Activated naive CD8-positive, alpha-beta T cell treated with anti-CD3 and anti-CD28 coated beads, Interleukin-2, amount 50 U/mL, for 16 hours (primary cell): ENCODE measurements at places on chromosomes 16 and 17.

DNA sequence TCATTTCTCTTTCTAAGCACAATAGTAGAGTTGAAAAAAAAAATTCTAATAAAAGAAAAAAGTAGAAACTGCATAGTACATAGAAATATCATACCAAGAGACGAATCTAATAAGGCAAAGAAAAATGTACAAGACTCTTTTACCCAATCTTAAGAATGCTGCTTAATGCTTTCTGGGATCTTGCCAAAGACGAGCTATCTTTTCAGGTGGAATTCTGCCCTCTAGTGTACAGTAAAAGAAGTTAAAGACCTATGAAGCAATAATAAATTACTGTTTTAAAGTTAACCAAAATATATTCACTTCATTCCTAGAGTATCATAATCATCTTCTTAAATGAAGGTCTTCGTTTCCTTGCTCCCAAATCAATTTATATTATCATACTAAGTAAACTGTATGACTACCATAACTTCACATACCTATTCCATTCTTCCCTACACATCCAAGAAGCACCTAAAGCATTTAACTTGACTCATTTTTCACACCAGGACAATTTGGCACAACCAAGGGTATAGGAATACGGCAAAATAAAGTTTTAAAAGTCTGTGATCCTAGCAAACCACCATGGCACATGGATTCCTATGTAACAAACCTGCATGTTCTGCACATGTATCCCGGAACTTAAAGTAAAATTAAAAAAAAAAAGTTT lies 47.7 kb downstream of the CFDP1 start:
- no peak for DNase-seq

- no peak for DNase-seq
Measured at GRCh38 chr17:80844418-80844990, 147.1 kb upstream of the CHMP6 start.

DNA sequence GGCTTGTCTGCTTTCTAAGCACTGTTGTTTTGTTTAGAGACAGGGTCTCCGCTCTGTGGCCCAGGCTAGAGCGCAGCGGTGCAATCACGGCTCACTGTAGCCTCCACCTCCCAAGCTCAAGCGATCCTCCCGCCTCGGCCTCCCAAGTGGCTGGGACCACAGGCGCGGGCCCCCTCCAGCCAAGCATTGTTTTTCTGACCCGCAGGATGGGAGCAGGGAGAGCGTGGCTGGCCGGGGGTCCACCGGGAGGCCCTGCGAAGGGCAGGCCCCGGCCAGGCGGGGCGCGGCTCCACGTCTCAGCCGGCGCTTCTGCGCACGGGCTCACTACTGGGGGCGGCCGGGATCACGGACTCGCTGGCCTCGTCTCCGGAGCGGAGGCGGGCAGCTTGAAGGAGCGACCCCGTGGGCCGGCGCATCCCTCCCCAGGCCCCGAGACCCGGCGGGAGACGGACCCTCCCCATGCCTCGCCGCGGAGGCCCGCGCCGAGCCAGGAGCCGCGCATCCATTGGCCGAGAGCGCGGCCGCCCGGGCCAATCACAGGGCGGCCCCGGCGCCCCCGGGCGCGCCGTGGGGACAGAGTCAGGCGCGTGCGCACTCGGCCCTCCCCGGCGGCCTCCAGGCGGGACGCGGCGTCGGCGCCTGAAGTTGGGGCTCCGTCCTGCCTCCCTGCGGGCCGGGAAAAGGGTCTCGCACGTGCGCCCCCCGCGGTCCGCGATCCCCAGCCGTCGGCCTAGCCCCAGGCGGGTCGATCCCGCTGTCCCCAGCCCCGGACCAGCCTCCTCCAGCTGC lies 24.9 kb downstream of the ACTG1 start:
- peak; percentile 58 for DNase-seq

DNA sequence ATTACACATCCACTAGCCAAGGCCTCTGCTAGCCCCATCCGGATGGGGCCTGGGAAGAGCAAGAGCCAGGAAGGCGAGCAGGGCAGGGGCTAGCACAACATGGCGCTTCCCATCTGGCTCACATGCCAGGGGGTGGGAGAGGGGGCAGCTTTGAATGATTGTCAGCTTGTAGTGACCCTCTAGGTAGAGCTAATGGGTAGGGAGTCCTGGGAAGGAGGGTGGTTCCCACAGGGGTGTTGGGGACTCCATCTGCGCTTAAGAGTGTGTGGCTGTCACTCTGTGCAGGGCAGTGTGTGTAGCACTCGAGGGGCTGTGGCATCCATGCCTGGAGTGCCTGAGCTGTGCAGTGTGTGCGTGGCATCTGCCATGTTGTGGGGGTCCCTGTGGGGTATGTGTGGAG lies 24.5 kb downstream of the ARHGAP23 start:
- DNase-seq: no peak

DNA sequence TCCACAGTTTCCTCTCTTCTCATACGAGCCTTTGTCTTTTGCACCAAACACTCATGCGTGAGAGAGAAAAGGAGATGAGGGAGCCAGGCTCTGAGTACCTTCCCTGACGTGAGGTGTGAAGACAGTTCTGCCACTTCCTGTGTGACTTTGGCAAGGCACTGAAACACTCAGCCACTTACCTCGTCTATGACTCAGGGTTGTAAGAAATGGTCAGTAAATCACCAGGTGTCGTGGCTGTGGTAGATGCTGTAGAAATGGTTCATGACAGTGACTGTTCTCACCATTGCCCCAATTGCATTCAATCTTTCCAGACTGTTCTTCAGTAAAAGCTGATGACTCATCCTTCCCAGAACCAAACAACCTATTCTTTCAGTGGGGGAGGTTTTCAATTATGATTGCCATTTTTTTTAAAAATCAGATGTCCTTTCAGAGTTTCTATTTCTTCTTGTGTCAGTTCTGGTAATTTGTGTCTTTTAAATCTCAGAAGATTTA lies 49.2 kb upstream of the CBFA2T3 start:
- peak; percentile 11 for DNase-seq

GRCh38 chr17:40354221-40355122 lies 10.1 kb downstream of the GJD3 start:
- DNase-seq: no peak

DNA sequence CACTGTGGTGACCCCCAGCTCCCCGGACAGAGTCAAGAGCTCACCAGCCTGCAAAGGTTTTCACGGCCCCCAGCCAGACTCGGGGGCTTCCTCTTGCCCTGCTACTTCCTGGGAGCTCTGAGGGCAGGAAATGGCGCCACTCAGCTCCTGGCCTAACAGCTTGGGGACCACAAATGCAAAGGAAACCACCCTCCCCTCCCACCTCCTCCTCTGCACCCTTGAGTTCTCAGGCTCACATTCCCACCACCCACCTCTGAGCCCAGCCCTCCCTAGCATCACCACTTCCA lies 375 bp upstream of the SPN start:
- no peak for DNase-seq

- no peak for DNase-seq
Measured at GRCh38 chr17:46925185-46925868, 2.4 kb downstream of the GOSR2 start.

- DNase-seq: no peak
Measured at GRCh38 chr17:41352597-41353366, 2.2 kb upstream of the KRT33A start.

DNA sequence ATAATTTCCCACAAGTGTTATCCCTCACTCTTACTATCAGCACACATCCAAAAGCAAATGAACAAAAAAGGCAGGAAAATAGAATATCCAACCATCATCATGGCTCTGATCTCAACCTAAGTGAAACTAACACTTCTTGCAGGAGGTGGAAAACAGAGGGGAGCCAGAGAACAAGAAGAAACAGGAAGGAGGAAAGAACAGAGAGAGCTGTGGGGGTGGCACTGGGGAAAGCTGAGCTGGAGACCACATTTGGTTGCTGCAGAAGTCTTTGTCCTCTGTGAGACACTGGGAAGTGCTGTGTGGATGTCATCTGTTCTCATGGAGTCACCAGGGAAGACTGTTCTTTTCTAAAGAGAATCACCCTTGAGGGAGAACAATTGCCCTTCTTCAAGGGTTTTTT lies 34.7 kb downstream of the GRB7 start:
- no peak for DNase-seq

GRCh38 chr16:102060-102855 lies 24.2 kb downstream of the MPG start:
- no peak for DNase-seq

DNA sequence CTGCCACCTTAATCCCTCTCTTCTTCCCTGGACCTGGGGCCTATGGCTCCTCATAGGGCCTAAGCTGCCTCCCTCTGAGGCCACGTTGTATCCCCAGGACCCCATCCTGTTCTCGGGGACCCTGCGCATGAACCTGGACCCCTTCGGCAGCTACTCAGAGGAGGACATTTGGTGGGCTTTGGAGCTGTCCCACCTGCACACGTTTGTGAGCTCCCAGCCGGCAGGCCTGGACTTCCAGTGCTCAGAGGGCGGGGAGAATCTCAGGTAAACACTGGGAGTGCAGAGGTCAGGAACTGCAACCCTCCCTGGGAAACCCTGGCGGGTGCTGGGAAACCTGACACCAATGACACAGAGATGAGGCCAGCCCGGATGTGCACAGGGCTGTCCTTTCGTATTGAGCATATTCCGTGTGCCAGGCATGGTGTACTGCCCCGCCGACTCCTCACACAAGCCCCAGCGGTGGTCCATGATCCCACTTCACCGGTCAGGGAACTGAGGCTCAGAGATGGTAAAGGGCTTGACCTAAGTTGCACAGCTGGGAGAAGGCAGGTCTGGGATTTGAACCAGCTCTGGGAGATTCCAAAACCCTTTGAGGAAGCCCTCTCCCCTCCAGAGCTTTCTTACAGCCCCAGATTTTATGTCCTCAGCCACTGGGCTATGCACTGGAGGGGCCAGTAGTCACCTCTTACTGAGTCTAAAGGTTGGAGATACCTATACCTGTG lies 22.9 kb downstream of the ANKRD40 start:
- DNase-seq: no peak

DNA sequence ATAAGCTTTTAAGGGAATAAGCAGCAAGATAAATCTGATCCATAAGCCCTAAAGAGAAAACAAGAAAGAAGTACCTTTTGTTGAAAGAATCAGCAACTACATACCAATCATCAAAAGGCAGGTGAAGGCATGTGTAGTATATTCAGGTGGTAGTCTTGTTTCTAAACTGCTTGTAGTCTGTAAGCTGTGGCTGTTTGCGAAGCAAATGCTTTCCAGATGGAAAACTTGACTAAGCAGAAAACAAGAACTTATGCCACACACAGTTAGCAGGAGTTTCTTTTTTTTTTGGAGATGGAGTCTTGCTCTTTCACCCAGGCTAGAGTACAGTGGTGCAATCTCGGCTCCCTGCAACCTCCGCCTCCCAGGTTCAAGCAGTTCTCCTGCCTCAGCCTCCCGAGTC lies 5.7 kb downstream of the CBX1 start:
- no peak for DNase-seq

GRCh38 chr16:72985148-72985941 lies 62.6 kb downstream of the ZFHX3 start:
- no peak for DNase-seq

- DNase-seq: no peak
Measured at GRCh38 chr16:49652456-49653172, 203.3 kb downstream of the ZNF423 start.

DNA sequence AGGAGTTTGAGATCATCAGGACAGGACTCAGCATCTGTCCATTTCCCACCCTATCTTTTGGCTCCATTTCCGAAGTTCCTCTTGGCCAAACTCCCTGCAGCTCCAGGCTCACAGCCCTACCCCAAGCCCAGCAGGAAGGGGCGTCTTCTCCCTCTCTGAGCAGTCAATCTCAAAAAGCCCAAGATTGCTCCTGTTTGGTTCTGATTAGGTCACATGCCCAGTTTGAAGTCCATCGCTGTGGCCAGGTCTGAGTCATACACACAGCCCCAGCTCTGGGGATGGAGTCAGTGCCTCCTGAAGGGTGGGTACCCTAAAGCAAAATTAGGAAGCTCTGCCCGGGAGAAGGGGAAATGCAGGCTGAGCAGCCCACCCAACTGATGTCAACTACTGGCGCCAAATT lies 23.9 kb downstream of the SNX20 start:
- DNase-seq: no peak

DNA sequence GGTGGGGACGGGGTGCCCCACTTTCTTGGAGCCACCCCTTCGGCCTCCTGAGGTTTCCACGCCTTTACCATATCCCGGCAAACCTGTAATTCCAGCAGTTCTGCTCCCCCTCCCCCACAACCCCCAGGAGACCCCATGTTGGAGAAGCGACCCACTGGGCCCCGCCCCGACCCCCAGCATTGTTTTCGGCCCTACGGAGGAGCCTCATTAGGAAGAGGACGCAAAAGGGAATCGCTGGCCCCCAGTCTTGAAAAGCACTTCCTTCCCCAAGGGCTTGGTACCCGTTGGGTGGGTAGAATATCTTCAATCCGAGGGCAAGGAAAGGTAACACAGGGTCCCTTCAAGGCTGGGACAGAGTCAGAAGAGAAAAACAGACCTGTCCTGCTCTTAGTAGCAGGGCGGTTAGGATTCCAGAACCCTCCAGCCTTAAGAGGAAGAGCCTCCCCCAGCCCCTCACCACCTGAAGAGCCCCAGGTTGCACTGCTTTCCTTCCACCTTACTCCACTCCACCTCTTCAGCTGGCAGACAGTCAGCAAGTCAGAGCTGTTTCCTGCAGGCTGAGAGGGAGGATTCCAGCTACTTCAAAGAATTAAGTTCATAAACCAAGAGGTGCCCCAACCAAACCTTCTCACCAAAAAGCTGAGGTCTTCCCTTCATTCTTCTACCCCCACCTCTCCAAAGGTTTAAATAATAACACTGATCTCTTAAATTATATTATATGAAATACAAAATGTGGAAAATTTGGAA lies 803 bp upstream of the TLCD2 start:
- DNase-seq: no peak

DNA sequence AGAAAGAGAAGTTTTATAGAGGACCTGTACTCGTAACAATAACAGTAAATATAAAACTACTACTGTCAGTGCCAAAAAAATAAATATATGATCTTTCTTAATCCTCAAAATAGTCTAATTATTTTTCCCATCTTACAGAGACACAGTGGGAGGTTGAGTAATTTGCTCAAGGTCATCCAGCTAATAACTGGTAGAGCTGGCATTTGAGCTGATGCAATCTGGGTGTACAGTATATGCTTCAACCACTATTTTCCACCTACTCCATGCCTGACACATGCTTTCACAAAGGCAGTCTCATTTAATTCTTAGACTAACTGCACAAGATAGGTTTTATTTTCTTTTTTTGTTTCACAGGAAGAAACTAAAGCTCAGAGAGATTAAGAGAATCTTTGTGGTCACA lies 33.6 kb downstream of the PIGL start:
- no peak for DNase-seq

- no peak for DNase-seq
Measured at GRCh38 chr16:68272507-68273209, 8.3 kb downstream of the SLC7A6 start.

DNA sequence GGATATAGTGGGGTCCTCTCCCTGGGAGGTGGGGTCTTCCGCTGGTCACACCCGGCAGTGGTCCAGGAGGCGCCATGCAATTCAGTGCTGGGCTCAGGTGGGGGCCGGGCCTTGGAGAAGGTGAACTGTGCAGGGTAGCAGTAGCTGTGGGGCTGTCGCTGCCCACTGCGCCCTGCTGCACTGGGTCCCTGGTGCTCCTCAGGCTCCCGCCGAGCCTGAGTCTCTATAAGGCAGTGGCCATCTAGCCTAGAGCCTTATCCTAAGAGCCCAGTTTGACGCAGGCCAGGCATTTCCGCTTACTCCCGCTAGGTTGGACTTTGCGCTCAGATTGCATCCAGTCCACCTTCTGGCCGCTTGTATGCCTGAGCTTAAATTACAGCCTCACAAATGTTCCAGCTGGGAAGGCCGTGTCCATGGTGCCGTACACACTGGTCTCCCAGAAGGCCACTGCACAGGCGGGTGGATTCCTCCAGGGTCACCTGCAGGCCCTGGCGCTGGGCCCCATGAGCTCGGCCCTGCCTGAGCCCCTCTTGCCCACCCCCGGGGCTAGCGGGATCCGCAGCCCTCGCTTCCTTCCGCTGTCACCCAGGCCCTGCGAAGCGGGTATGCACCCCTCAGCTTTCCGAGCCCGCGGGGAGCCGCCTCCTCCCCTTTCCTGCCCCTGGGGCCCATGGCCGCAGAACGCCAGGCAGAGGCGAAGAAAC lies 1762.2 kb downstream of the TP53TG3F start:
- no peak for DNase-seq
